ENCODE measurements at places on chromosomes 11 and 22.

- DNase-seq = no peak
Measured at GRCh38 chr22:29166180-29166579, 39.5 kb upstream of the EMID1 start.

DNA sequence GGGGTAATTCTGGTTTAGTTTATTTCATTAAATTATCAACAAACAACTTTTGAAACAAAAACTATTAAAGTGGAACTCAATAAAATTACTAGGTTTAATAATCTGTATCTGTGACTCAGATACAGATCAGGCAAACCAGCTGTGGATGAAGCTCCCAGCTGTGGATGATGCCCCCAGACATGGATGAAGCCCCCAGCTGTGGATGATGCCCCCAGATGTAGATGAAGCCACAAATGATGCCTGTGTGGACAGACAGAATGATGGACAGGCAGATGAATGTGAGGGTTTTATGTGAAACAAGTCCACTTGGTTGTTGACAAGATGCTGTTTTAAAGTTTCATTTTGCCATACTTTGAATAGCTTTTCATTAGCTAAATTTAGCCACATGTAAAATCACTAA lies 5.8 kb upstream of the ZNF74 start:
- no peak for DNase-seq

DNA sequence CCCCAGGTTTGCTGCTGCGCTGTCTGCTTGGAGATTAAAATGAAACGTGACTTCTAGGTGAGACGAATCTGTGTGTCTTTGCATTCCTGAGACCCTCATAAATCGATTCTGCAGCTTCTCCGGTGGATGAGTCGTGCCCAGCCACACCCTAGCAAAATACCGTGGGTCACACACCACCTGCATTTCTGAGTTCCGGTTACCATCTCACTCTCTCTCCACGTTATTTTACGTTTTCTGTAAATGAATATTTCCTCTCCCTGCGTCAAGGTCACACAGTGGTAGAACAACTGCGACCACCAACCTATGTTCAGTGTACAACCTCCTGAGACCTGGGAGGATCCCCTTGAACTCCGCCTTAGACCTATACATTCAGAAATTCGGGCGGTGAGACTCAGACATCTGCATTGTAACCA lies 1.1 kb downstream of the YWHAH start:
- peak; percentile 7 for DNase-seq

DNA sequence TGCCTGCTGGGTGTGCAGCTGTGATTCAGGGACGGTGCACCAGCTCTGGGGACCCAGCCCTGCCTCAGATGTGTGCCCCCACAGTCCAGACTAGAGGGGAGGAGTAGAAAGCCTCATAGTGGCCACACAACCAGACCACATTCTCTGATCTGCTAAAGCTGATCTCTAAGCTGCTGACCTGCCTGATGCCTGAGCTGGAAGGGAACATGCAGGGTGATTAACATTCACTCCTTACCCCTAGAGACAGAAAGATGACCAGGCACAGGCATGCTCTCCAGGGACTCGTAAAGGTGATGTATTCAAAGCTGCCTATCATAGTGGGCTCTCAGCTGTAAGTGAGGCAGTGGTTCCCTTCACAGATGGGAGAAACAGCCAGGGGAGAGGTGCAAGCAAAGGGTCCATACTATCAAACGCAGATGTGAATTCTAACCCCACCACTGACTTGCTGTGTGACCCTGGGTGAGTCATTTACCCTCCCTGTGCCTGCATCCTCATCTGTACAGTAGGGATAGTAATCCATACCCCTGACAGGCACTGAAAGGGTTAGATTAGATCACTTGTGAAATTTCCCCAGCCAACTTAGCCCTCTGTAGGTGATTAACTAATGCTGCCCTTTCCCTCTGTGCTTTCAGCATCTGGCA lies 29.0 kb upstream of the LRRC32 start:
- no peak for DNase-seq

DNA sequence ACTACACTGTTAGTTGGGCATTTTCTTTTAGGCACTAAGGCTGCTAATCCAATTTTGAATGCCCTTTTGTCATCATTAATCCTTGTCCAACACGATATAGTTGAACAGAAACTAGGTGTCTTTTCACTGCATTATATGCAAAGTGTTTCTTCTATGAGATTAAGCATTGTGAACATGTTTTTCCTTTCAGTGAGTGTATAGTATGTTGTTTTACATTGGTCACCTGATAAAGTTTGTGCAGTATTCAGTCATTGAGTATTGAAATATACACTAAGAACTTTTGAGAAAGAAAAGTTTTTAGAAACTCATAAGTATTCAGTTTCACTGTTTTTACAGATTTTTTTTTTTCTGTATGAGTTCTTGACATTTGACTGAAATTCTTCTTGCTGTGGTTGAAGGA lies 59.0 kb downstream of the ZC3H12C start:
- DNase-seq = no peak

DNA sequence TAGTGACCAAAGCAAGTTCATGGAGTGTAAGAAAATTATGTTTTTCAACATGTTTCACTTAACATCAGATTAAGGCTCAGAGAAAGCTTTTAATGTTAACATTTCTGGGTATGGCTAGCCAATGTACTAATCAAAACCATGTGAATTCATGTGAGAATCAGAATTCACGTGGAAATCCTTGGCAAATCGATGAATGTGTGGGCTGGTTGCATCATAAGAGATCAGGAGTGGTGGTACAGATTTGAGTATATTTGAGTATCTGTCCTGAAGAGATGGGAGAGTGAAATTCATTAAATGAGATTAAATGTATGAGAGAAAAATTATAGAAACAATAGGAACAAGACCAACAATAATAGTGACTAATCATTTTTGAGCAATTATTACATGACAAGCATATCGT lies 638.6 kb upstream of the ANO5 start:
- DNase-seq = no peak

GRCh38 chr11:62580959-62581715 lies 7.4 kb upstream of the EEF1G start:
- no peak for DNase-seq

DNA sequence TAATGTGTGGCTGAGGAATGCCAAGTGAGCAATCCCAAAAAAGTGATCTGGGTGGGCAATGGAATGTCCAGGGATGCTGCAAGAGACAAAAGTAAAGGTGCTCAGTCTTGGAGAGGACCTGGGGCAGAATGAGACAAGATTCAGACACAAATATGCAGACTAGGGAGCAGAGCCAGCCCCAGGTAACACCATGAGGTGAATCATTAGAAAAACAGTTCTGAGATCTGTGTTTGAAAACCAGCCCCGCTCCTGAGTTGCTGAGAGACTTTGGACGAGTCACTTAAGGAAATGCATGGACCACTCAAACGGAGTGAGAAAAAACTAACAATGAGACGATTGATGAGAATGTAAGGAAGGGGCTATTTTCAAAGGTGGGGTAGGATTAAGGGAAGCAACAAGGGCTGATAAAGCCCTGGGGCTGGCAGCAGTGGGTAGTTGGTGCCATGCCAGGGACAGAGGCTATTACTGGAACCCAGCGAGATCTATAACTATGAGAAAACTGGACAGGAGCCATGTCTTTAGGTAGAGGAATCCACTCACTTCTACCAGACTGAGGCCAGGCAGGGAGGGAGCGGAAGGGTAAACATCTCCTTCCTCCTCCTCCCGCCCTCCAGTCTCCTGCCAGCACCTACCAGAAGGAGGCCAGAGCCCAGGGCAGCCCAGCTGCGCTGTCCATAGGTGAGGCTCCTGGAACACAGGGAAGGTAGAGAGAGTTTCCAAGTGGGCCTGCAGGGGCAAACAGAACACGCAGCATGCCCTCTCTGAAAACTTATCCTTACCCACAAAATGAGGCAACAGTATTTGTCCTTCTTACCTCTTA lies 130.4 kb upstream of the TEAD1 start:
- no peak for DNase-seq

DNA sequence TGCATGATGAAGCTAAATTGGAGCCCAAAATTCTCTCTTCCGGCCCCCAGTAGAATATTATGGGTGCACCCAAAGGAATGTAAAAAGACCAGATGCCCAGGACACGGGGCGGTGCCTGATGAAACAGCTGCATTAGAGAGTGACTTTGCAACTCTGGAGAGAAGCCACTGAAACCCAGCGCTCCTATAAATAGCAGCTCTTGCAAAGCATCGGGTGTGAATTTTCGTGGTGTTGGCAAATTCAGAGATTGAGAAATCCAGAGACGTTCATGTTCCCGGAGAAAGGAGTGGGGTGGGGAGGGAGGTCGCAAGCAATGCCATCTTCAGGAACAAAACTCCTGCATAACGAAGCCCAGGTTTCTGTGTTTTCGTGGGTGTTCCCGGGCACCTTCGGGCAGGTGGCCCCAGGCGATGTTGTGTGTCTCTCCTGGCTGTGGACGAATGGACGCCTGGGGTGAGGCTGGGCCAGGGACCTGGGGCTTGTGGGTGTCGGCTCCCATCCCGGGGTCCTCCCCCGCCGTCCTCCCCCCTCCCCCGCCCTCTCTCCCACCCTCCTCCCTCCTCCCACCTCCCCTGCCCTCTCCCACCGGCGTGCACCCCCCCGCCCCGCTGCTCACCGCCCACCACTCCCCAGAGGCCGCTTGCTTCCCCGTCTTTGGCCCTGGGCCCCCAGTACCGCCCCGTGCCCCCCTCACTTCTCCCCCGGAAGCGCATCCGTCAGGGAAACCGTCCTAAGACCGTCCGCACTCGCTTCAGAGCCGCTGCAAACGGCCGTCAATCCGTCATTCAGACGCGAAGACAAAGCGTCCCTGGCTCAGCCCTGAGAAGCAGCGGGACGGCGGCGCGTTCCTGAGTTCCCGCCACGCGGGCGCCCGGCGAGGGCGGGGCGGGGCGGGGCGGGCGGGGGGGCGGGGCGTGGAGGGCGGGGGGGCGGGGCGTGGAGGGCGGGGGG lies 26.7 kb upstream of the TOLLIP start:
- DNase-seq = peak; percentile 57

- DNase-seq = no peak
Measured at GRCh38 chr11:1199751-1200610, 22.9 kb upstream of the MUC5B start.

Data from NCI-H2081 (cell line).